ENCODE measurements at places on chromosomes 3 and 15.
A peak's percentile ranks its signal among the peaks of the same experiment; 100 is the strongest.

DNA sequence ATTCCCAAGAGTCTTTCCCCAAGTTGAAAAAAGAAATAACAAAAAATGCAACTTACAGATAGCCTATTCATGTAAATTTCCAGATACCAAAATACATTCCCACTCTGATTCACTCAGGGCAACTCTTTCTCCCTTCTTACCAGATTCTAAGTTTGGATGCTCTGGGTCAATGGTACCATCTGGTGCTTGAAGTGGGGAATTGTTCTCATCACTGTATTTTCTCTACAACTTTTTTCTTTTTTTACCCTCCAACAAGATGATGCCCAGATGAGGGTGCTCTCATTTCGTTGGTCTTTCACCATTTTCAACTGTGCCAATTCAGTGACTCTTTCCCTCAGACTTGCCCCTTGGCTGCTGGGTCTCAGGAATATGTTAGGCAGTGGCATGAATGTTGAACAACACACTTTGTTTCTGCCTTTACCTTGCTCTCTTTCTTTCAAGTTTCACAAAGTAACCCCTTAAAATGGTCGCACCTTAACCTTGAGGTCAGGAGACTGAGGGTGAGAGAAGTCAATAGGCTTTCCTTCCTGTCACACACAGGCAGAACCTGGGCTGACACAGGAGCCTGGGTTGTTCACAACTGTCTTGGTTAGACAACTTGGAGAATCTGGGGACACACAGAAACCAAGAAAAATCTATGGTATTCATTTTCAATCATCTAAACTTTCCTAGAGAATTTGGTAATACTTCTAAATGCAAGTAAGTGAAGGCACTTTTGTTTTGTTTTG is 330.7 kb upstream of the SLCO3A1 start:
- peak; percentile 8 for DNase-seq

DNA sequence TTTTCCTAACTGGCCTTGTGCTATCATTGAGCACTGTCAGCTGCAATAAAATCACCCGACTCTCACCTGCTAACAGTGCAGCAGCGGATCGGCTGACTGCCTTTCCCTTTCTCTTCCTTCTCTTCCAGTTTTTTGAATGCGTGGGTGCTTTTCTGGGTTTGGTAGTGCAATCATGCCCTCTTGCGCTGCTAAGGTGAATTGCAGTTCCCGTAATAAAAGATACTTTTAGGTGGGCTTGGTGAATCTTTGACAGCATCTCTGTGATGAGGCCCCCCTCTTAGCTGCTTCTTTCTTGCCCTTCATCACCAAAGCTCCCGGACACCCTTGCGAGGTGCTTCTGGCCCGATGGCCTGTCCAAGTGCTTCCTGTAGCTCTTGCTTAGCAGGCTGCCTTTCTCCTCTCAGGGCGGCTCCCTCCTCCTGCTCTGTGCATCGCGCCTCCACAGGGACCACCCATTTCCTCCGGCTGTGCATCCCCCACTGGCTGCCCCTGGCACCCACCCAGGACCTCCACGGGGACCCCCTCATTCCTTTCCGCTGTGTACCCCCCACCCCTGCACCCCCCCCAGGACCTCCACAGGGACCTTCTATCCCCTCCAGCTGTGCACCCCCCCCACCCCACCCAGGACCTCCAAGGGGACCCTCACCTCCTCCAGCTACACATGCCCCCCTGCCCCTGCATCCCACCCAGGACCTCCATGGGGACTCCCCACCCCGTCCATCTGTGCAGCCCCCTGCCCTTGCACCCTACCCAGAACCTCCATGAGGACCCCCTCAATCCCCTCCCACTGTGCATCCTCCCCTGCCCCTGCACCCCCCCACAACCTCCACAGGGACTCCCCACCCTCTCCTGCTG is 50.8 kb upstream of the RPL32 start:
- DNase-seq: peak; percentile 48

- DNase-seq: no peak
Measured at GRCh38 chr3:100603469-100603868, 5.9 kb upstream of the ADGRG7 start.

DNA sequence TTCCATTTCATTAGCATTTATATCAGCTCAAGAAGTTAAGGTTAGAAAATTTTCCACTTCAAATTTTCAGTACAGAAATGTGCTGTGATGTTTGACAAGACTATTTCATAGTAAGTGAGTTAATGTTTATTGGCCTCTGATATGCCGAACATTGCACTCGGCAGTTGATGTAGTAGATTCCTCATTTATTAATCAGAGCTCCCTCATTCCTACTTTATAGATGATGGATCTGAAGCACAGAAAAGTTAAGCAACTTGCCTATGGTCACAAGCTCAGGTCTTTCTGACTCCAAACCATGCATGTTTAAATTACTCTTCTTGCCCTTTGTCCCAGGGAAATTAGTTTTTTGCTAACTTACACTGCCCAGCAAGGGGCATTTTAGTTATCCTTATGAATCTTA is 92.0 kb downstream of the ATG7 start:
- no peak for DNase-seq

DNA sequence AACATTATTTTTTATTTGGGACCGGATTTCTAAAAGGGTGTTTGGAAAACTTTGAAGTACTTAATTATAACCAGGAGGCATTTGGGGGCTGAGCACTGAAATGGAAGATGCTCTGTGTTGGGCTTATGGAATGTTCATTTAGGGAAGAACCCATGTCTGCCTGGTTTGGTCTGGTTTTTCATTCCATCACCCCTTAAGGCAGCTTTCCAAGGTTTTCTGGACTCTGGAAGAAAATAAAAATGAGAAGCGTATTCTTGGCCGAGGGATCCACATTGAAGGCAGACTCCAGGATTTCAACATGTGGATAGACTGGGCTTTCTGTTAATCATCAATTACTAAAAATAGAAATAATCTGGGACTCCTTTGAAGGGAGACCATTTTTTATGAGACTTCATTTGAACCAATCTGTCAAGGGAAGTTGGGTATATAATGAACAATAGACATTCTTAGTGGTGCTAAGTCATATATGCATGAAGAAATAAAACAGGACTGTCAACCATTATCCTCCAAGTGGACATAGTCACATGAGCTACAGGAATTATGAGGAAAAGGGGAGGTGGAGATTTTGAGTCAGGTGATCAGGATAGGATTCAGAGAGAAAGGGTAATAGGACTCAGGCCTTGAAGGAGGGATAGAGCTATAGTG is 270.5 kb upstream of the ADAMTS9 start:
- DNase-seq: no peak

- DNase-seq: peak; percentile 25
Measured at GRCh38 chr3:72490688-72491435, 357.4 kb downstream of the SHQ1 start.

DNA sequence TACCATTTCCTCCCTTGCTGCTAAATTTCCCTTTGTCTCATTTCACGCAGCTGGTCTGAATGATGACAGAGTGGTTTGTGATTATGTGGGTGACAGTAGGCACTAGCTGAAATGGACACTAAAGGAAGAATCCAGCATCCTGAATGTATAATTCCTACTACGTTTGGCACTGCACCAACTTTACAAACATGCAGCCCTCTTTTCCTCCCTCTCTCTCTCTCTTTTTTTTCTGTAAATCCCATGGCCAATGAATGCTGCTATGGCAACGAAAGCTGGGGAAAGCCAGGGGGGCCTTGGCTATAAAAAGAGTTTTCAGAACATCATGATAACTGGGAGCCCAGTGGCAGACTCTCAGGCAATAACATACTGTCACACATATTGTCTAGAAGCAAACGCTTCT is 367.2 kb upstream of the AGTR1 start:
- DNase-seq: no peak

DNA sequence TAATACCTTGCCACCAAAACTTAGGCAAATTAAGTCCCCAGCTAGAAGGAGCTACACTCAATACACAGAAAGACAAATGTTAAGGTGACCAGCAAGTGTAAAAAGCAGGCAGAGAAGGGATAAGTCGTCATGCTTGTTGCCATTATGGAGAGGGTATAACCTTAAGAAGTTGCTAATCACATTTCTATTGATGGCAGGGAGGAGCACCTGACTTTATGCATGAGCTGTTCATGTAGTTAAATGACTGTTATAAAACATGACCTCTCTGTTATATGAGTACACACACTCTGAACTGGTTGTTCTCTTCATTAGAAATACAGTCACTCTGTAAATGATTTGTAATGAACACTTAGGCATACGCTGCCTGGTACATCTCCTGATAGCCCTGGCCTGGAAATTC is 6.6 kb upstream of the CCNL1 start:
- DNase-seq: no peak

DNA sequence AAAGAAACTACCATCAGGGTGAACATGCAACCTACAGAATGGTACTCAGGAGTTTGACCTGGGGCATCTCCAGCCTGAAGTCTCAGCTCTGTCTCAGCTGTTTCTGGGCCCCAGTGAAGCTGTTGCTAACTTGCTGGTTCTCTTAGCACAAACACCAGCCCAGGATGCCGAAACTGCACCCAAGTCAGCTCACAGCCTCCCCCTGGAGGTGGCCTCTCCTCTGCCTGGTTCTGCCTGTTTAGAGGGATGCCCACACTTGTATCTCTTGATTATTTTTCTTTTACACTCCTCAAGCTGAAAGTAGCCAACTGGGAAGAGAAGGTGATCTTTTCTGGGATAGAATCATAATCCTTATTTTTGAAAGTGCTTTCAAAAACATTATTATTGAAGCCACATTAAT is 289.0 kb upstream of the RASGRP1 start:
- DNase-seq: peak; percentile 1

- DNase-seq: peak; percentile 97
Measured at GRCh38 chr15:85910834-85911233, 116.1 kb upstream of the KLHL25 start.

- no peak for DNase-seq
Measured at GRCh38 chr3:119690043-119690656, 12.7 kb upstream of the CFAP91 start.

GRCh38 chr3:57953576-57953975 is 54.6 kb upstream of the FLNB start:
- DNase-seq: no peak

DNA sequence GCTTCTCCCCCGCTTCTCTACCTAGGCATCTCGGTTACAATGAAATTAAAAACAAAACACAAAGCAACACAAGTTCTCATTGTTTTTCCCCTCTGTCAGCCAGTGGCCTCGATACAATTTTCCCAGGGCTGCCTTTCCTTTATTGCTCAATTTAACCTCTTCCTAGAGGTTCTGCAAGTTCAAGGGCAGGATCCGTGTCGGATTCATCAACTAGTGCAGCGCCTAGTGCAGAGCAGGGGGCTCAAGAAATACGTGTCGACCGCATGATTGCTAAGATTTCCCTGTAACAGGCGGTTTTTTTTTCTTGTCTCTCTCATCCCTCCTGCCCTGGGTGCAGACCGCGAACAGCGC is 1.4 kb upstream of the BHLHE40 start:
- DNase-seq: no peak

All from NCI-H526 treated with DMSO at 0.1 percent for 48 hours (cell line).